ENCODE measurements at places on chromosomes 11 and 22.

- no peak for DNase-seq
These were observed 1.6 kb upstream of the LRRC55 start for GRCh38 chr11:57180081-57180561.

GRCh38 chr11:1163911-1164735 lies 6.4 kb downstream of the MUC5AC start:
- DNase-seq, result no peak

GRCh38 chr22:20862540-20862939 lies 3.7 kb downstream of the SNAP29 start:
- DNase-seq, result no peak

DNA sequence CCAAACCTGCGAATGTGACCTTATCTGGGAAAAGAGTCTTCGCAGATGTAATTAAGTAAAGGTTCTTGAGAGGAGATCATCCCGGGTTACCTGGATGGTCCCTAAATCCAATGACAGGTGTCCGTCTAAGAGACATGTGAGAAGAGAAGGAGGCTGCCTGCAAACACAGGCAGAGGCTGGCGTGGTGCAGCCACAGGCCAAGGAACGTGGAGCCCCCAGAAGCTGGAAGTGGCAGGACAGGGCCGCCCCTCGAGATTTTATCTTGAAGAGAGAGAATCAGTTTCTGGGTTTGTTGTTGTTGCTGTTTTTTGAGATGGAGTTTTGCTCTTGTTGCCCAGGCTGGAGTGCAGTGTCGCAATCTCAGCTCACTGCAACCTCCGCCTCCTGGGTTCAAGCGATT lies 33.6 kb downstream of the MRGPRD start:
- DNase-seq, result no peak

GRCh38 chr11:61598374-61598773 lies 17.5 kb upstream of the SYT7 start:
- no peak for DNase-seq

DNA sequence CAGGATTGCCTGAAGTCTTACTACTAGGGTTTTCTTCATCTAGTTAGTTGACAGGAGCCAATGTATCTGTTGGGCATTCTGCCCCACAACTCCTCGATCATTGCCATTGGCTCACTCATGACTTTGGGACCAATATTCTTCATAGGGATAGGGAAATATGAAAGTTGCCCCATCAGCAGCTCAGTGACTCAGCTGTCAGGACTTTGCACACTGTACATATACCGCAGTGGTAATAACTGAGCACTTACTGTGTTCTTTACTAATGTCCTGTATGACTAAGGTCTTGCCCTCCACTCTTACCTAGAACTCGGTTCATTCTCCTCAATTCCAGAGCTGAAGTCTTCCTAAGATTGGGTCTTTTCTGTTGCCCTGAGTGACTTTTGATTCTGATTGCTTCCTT lies 46.8 kb upstream of the PGR start:
- no peak for DNase-seq

- no peak for DNase-seq
These were observed 8.5 kb downstream of the YPEL4 start for GRCh38 chr11:57641011-57641807.

GRCh38 chr11:116541460-116541859 lies 231.3 kb downstream of the BUD13 start:
- no peak for DNase-seq

DNA sequence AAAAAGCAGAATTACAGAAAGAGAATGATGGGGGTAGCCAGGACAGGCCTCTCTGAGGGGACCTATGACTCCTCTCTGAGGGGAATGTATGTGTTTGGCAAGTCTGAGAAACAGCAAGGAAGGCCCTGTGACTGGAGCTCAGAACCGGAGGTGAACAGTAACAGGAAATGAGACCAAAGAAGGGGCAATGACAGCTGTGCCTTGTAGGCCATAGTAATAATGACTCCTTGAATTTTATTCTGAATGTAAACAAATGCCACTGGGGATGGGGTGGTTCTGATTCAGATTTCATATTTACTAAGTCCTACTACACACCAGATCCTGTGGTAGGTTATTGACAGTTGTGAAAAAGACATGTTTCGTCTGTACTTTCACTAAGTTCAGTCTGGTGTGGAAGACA lies 52.8 kb upstream of the APOA1 start:
- no peak for DNase-seq

GRCh38 chr22:30662040-30662439 lies 5.6 kb downstream of the DUSP18 start:
- DNase-seq, result no peak

GRCh38 chr11:28393348-28393747 lies 285.2 kb downstream of the METTL15 start:
- no peak for DNase-seq

GRCh38 chr11:122436188-122436555 lies 219.3 kb upstream of the UBASH3B start:
- no peak for DNase-seq

- DNase-seq, result no peak
These were observed 6.8 kb upstream of the ANKRD13D start for GRCh38 chr11:67282155-67282875.

GRCh38 chr11:60835534-60835846 lies 6.4 kb upstream of the CCDC86 start:
- no peak for DNase-seq

DNA sequence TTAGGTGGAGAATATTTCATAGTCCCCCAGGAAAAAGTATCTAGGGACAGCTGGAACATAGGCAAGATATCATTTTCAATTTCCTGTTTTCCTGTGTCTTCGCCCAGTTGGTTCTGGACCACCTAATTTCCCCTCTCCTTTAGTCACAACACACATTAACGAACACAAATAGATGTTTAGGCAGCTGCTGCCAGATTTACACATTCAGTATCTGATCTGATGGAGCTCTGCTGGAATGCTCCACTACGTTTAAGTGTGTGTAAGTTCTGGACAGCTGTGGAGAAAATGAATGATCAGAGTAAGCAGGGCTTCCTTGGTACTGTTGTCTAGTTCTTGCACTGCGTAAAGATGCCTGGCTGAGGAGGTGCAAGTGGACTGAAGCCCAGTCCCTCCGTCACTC lies 36.1 kb upstream of the CLPB start:
- DNase-seq, result no peak

GRCh38 chr11:128297805-128298204 lies 289.6 kb downstream of the ETS1 start:
- DNase-seq, result no peak

GRCh38 chr22:21889251-21889990 lies 22.0 kb upstream of the MAPK1 start:
- DNase-seq, result no peak

GRCh38 chr11:6249770-6250555 lies 9.7 kb upstream of the CCKBR start:
- DNase-seq, result no peak

- no peak for DNase-seq
These were observed 9.7 kb downstream of the ADAMTS8 start for GRCh38 chr11:130418756-130419155.

- no peak for DNase-seq
These were observed 367.6 kb downstream of the TBC1D22A start for GRCh38 chr22:47129902-47130635.

DNA sequence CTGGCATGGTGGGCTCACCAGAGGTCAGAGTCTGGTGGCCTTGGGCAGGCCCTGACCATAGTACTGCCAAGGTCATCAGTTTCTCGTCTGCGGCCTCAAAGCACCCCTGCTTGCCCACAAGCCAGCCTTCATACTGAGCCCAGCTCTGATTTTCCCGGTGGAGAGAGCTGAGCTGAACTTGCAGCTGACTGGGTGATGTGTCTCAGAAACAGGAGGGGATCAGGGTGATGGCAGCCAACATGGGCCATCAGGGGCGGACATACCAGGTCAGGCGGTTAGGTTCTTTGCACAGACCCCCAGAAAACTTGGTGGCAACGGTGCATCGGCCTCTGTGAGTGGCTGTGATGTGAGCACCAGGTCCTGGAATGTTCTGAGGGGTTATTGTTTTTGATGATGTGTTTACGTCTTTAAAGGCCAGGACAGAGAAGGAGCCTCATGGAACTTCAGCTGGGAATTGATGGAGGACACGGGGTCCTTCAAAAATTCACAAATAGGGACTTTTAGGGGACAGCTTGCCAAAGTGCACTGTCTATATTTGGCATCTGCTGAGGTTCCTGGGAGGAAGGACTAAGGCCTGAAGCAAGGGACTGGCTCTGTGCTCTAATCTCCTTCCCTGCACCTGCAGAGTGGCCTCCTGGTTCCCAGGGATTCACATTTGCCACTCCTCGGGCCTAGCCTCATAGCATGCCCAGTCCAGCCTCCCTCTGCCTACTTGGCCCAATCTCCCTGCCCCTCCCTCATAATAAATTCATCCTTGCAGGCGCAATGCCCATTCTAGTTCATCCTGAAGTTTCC lies 131.2 kb downstream of the OSBP2 start:
- DNase-seq, result no peak

DNA sequence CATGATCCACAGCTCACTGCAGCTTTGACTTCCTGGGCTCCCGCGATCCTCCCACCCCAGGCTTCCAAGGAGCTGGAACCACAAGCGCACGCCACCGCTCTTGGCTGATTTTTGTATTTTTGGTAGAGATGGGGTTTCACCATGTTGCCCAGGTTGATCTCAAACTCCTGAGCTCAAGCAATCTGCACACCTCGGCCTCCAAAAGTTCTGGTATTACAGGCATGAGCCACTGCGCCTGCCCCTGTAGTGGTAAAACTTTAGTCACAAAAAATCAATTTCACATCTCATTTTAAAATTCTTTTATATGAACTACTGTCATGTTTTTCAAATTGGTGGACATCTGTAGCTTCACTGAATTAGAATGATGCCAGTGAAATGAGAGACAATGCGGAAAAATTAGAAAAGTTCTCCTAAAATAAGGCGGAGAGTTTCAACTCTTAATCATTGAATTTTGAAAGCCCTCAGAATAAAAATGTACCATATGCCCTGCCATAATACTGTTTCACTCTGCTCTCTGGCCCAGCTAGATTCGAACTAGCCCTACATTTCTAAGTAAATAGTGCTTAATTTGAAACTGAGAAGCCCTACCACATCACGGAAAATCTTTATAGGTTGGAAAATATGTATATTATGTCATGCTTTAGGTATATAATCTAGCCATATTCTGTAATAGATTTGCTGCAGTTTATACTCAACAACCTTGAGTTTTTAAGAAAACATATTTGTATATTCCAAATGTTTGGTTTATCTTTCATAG lies 78.7 kb downstream of the HORMAD2 start:
- DNase-seq, result no peak

GRCh38 chr11:16511116-16512114 lies 155.1 kb upstream of the SOX6 start:
- no peak for DNase-seq

GRCh38 chr11:45098929-45099328 lies 47.5 kb upstream of the PRDM11 start:
- no peak for DNase-seq

DNA sequence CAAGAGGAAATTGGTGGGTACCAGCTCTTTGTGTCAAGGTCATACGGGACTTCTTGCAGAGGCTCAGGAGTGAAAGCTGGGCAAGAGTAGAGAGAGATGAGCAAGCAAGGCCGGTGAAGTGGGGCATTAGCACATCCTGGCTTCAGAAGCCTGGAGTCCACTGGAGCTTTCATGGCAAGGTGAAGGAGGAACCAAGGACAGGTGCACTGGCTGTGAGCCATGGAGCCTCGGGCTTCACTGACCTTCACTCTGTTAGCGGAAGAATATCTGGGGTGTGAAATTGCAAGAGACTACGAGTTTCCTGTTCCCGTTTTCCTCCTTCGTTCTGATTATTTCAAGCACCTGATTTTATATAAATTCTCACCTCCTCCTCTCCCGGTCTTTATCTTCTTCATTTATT lies 25.9 kb upstream of the ST14 start:
- DNase-seq, result no peak

GRCh38 chr11:73402834-73403185 lies 26.6 kb downstream of the RELT start:
- DNase-seq, result no peak

GRCh38 chr11:128765571-128766549 lies 72.0 kb downstream of the FLI1 start:
- no peak for DNase-seq

- DNase-seq, result no peak
These were observed 333.1 kb downstream of the BRD1 start for GRCh38 chr22:49494555-49494954.

- no peak for DNase-seq
These were observed 674.1 kb downstream of the OPCML start for GRCh38 chr11:132858223-132858622.

DNA sequence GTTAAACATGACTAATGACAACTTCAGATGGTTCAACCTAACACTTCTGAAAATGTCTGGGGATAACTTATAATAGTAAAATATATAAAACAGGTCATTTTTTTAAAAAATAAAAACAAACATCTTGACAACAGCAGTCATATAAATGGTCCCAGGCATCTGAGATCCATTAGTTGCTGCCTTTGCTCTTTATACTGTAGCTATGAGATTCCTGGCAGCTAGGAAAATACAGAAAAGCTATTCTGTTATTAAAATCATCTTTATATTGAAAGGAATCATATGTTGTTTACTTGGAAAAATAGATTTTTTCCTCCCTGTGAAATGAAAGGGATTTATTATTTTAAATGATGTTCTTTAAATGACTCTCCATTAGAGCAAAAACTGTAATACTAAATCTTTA lies 55.7 kb upstream of the DEUP1 start:
- DNase-seq, result no peak

GRCh38 chr11:47070769-47071168 lies 105.9 kb downstream of the ARFGAP2 start:
- no peak for DNase-seq

GRCh38 chr11:77475206-77475605 lies 1.3 kb upstream of the PAK1 start:
- DNase-seq, result no peak

DNA sequence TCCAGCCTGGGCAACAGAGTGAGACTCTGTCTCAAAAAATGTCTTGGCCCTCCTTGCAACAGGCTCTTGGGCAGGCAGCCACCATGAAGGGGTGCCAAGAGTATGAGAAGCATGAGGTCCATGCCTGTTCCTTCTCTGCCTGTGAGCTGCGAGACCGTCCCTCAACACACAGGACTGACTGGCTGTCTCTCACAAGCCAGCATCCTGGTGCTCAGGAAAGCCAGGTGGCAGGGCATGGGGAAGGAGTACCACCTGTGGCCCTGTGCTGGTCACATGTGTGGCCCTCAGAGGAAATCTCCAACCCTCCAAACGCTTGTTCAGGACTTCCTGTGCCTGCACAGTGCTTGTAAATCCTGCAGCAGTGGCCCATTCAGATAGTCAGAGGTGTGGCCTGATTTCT lies 83.2 kb downstream of the ATXN10 start:
- DNase-seq, result no peak

- DNase-seq, result no peak
These were observed 5.9 kb upstream of the BDNF start for GRCh38 chr11:27705873-27706820.

DNA sequence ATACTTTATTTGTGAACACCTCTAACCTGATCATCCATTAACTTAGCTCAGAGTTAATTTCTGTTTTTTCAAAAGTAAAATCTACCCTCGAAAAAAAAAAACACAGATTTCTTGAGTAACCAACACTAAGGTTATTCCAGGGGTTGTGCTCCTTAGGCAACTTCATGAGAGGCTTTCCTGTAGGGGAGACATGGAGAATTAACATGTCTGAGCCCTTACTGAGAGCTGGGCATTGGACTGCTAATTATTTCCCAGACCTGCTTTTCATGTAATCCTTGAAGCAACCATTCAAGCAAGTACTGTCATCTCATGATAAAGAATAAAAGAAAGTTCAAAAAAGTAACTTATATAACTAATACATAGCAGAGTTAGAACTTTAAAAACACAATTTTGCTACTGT lies 13.5 kb upstream of the UPB1 start:
- DNase-seq, result no peak

All from stimulated activated CD4-positive, alpha-beta T cell treated with anti-CD3 and anti-CD28 coated beads, Interleukin-2, amount 100 ng/mL, for 4 hours (primary cell).